ENCODE measurements at places on chromosomes 11 and 22. TPM values are rescaled to one million over a fixed set of nuclear protein-coding genes. Genes with fewer than 3 reads are reported as not detected.

- no peak for DNase-seq
Observed at GRCh38 chr22:50673231-50674129, 857 bp downstream of the SHANK3 start.

- DNase-seq, result peak; percentile 86
Observed at GRCh38 chr11:7571640-7572000, 57.8 kb downstream of the PPFIBP2 start.

DNA sequence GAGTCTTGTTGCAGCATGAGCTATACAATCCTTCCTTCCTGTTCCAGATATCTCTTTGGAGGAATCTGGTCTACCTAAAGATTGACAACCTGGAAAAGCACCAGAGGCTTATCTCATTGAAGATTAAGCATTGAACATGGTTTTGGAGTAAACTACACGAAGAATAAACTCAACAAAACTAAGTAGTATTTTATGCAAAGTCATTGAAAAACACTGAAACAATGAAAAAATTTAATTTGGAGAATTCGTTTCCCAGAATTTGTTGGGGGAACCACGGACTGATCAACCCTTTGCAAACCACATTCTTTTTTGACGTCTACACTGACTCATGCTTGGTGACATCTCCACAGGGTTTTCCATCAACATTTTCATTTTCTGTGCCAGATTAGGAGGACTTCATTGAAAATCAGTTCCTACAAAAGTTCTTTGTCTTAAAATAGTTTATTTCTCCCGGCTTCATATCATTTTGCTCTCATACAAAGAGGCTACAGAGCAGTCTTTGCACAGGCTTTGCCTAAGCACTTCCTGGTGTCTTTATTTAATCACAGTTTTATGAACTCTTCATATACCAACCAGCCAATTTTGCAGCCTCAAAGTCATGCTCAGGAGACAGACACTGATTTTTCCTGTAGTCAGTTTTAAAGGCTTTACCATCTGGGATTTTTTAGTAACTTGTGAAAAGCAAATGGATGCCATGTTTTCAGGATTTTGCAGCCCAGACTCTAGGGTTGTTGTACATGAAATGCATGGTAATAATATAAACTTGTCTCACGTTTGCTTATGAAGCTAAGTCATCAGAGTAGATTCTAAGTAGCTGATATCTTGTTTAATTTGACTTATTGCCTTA lies 186.3 kb downstream of the C11orf91 start:
- peak; percentile 16 for DNase-seq

GRCh38 chr11:65781962-65782815 lies 1.4 kb upstream of the AP5B1 start:
- no peak for DNase-seq

- DNase-seq, result no peak
Observed at GRCh38 chr22:37672920-37673455, 2.4 kb upstream of the LGALS1 start.

DNA sequence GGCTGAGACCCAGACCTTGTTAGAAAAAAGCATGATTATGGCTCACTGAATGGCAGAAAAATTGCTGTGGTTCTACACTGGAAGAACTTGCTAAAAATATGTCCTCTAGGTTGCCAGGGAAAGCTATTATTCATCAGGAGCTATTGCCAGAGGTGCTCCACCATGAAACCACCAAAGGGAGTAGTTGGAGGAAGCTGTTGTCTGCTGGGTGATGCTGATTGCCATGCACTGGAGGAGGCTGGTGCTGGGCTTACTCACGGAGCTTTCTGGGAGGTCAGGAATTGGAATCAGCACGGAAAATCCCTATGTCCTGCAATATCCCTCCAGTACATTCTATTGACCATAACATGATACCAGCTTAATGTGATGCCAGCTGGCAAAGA lies 199.6 kb upstream of the ZBED5 start:
- DNase-seq, result no peak

- DNase-seq, result no peak
Observed at GRCh38 chr22:44200855-44201550, 20.3 kb downstream of the PARVG start.

GRCh38 chr22:39278040-39278439 lies 33.3 kb upstream of the PDGFB start:
- DNase-seq, result peak; percentile 72

GRCh38 chr11:85170184-85170583 lies 457.0 kb downstream of the DLG2 start:
- DNase-seq, result no peak

- DNase-seq, result no peak
Observed at GRCh38 chr11:133507185-133507584, 25.1 kb downstream of the OPCML start.

DNA sequence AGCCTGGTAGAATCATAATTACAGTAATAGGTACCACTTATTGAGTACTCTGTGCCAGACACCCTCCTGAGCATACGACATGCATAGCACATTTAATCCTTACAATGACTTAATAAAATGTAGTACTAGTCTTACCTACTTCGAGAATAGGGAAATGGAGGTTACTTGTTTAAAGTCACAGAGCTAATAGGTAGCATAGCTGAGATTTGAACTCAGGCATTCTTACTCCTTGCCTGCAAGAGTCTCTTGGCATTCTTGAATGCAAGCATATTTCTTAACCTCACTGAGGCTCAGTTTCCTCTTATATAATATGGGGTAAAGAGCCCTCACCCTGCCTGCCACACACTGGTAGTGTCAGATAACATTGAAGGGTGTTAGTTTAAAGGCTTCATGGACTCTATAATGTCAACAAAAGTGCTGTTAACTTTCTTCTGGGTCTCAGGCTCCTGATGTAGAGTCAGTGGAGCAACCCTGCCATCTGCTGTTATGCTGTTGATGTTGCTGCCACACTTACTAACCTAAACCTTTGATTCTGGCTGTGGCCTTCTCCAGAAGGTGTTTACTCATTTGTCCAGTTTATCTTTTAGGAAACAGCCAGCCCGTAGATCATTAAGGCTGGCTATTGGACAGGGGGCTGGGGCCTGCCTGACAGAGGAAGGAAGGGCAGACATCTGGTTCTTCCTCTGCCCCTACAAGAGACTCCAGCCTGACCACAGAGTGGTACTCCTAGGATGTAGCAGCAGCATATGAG lies 18.9 kb downstream of the LIMK2 start:
- peak; percentile 71 for DNase-seq

- no peak for DNase-seq
Observed at GRCh38 chr11:48013269-48013901, 33.0 kb downstream of the PTPRJ start.

GRCh38 chr22:32700191-32700882 lies 101.2 kb upstream of the TIMP3 start:
- DNase-seq, result peak; percentile 91

DNA sequence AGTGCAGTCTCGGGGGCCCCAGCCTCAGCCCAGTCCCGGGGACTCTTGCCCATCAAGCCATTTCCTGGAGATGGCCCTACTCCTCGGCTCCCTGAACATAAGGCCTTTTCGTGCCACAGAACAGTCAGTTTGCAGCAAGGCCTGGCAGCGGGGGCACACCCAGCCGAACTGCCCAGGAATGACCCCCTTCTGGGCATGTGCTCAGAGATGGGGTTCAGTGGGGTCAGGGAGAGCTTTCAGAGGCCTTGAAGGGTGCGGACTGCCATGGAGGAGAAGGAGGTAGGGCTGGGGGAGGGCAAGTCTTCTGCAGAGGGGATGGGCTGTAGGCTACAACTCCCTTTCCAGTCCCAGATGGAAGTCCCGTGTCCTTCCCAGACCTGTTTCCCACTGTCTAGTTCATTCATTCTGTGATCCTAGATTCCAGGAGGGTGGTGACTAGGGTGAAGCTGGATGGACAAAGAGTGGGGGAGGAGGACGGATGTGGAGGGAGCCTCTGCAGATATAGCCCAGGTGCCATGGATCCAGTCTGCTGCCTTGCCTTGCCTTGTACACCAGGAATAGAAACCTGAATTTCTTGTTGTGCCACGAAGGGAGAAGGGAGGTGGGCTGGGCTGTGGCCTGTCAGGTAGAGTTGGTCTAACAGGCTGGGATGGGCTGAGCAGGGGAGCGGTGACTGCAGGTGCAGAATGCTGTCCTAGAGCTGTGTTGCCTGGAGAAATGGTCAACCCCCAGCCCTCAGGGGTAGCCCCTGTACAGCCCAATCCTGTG lies 14.2 kb upstream of the OMP start:
- no peak for DNase-seq

The VWCE gene
- 10.2 TPM for polyA plus RNA-seq

The RTN4RL2 gene
- 13.7 TPM for polyA plus RNA-seq

The OR2D2 gene
- polyA plus RNA-seq, result not detected

The OR8G1 gene
- polyA plus RNA-seq, result not detected

The POLD3 gene
- polyA plus RNA-seq, result 11.9 TPM

The CLCF1 gene
- polyA plus RNA-seq, result 3.7 TPM

The OR8A1 gene
- 0.24 TPM for polyA plus RNA-seq

The KLHDC7B gene
- 0.08 TPM for polyA plus RNA-seq

Data from muscle of leg (tissue), 16 donors.